CD8-positive, alpha-beta memory T cell (primary cell): ENCODE measurements at places on chromosomes 7 and 10. TPM values are rescaled to one million over a fixed set of nuclear protein-coding genes. Genes with fewer than 3 reads are reported as not detected.

ZNF273 gene
- total RNA-seq, result 6.8 TPM

ZNF25 gene
- 5.9 TPM for total RNA-seq

TBXAS1 gene
- total RNA-seq, result 2.1 TPM

TSPAN12 gene
- not detected for total RNA-seq

PTPRE gene
- total RNA-seq, result 29.5 TPM

GRCh38 chr10:73625004-73625883 is 16.0 kb downstream of the MYOZ1 start:
- no peaks in the 10 kb centered on the region for H3K36me3 ChIP-seq
- H3K27me3 ChIP-seq, result no peaks in the 10 kb centered on the region
- peak overlapping the region; percentile 86 for H3K27ac ChIP-seq
- no peak for DNase-seq

- no peak overlapping the region for H3K27ac ChIP-seq
- no peaks in the 10 kb centered on the region for H3K36me3 ChIP-seq
- DNase-seq, result peak; percentile 53
- no peak overlapping the region for H3K4me3 ChIP-seq
Measured at GRCh38 chr7:8418629-8419245, 14.7 kb upstream of the NXPH1 start.

DNA sequence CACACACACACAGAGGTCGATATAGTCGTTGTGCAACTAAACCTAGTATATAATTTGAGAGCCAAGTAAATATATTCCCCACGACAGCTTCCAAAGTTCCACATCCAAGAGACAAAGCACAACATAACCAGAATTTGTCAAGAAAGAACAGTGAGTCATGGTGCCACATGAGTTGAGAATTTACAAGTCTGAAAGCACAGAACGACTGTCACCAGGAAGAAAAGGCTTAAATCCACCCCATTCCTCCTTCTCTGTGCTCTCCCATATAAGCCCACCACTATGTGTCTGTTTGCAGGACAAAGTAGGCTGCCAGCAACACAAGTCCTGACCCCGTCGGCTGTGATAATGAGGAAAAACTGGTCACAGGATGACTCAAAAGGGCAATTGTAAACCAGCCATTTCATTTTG is 32.8 kb downstream of the GSAP start:
- no peak for DNase-seq
- no peak overlapping the region for H3K4me3 ChIP-seq

- no peaks in the 10 kb centered on the region for H3K27me3 ChIP-seq
- no peaks in the 10 kb centered on the region for H3K4me1 ChIP-seq
- H3K4me3 ChIP-seq, result no peak overlapping the region
- DNase-seq, result no peak
- no peak overlapping the region for H3K27ac ChIP-seq
- H3K36me3 ChIP-seq, result no peaks in the 10 kb centered on the region
Measured at GRCh38 chr10:77574438-77574837, 63.2 kb downstream of the KCNMA1 start.

GRCh38 chr10:5930272-5930671 is 40.2 kb downstream of the FBH1 start:
- H3K4me3 ChIP-seq, result no peak overlapping the region
- no peaks in the 10 kb centered on the region for H3K27me3 ChIP-seq
- peaks cover 27% of the 10 kb centered on the region for H3K36me3 ChIP-seq
- no peak overlapping the region for H3K27ac ChIP-seq

- no peak overlapping the region for H3K27ac ChIP-seq
Measured at GRCh38 chr10:44386546-44387052, 1.7 kb upstream of the CXCL12 start.

GRCh38 chr7:8833355-8833754 is 399.9 kb downstream of the NXPH1 start:
- H3K27ac ChIP-seq, result no peak overlapping the region
- no peaks in the 10 kb centered on the region for H3K36me3 ChIP-seq
- H3K4me1 ChIP-seq, result no peaks in the 10 kb centered on the region
- H3K4me3 ChIP-seq, result no peak overlapping the region

GRCh38 chr7:106069471-106070200 is 42.5 kb downstream of the SYPL1 start:
- H3K27ac ChIP-seq, result no peak overlapping the region
- no peaks in the 10 kb centered on the region for H3K27me3 ChIP-seq
- no peaks in the 10 kb centered on the region for H3K36me3 ChIP-seq
- H3K4me3 ChIP-seq, result no peak overlapping the region

DNA sequence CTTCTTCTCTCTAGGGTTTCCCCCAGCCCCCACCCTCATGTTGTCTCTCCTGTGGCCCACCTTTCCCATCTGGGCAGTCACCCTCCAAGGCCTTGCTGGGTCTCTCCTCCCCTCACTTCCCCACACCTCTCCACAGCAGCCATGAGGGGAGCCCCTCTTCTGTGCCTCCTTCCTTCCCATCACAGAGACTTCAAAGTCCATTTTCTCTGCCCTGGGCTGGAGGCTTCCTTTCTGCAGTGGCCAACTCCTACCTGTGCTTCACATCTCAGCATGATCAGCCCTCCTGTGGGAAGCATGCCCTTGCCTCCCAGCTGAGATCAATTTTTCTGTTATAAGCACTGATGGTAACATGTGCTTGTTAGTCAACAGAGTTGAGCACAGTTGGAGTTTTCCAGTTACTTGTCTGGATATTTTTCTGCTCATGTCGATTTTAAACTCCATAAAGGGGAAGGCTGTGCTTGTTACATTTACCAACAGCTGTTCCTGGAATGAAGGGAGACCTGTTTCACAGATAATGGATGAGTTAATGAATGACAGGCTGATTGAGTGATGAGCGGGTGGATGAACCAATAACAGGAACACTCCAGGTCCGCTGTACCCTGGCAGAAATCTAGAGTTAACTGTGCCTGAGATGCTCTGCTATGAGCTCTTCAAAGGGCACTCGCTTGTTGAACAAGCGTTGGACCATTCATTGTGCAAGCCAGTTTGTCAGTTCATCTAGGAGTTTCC is 71.4 kb upstream of the PRSS58 start:
- H3K4me1 ChIP-seq, result peaks cover under 1% of the 10 kb centered on the region
- no peak overlapping the region for H3K4me3 ChIP-seq
- no peak for DNase-seq
- no peaks in the 10 kb centered on the region for H3K36me3 ChIP-seq

DNA sequence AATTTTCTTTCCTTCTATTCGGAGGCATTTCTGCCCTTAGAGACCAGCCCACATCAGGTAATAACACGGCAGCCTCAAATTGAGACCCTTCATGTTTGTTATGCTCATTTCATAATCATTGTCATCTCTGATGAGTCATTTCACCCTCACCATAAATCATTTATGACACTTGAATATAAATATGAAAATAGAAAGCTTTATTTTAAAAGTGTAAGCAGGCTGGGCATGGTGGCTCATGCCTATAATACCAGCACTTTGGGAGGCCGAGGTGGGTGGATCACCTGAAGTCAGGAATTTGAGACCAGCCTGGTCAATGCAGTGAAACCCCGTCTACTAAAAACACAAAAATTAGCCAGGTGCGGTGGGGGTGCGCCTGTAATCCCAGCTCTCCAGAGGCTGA is 57.4 kb upstream of the EGFR start:
- no peak overlapping the region for H3K27ac ChIP-seq
- no peak for DNase-seq
- no peaks in the 10 kb centered on the region for H3K4me1 ChIP-seq
- no peaks in the 10 kb centered on the region for H3K27me3 ChIP-seq

DNA sequence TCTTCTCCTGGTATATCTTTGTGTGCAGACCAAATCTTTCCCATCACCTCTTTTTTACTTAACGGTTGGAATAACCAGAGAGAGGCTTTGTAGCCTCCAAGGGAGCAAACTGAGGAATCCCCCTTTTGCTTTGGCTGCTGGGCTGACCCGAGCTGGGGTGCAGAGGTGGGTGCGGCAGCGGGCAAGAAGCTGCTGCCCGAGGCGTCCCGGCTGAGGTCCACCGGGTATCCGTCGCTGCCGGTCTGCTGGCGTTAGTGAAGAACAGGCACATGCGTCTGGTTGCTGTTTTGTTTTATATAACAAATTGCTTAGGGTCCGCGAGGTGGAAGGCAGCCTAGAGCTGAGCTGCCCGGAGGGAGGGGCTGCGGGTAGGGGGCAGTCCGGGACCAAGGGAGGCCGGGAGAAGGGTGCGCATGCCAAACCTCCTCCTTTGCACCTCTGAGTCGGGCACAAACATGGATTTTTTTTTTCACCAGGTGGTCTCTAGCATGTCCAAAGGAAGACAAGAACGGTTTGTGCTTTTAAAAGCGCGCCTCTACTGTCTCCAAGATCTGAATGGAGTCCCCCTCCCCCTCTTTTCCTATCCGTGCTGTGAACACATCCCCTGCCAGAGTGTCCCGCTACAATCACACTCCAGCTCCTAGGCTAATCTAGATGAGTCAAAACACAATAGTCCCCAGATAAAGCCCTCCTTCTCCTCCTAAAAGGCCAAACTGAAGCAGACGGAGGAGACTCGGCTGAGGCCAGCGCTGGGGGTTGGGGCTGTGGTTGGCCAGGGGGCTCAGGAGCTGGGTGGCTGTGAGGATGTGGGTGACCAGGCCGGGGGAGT is 6.8 kb upstream of the GATA3 start:
- H3K36me3 ChIP-seq, result no peaks in the 10 kb centered on the region
- H3K4me3 ChIP-seq, result no peak overlapping the region
- DNase-seq, result no peak

DNA sequence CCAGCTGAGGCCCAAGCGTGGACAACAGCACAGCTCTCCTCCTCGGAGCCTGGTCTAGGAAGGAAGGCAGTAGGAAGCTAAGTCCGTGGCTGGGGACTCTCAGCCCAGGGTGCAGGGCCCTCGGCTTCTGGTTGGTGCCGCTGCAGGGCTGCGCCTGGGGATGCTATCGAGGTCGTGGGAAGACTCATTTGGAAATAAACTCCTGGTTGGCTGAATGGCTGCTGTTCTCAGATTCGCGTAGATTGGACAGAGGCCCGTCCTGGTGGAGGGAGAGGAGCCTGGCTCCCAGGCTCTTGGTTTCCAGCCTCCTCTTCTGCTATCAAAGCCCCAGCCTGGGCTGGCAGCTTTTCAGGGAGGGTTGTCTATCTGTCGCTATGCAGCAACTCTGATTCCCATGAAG is 152.6 kb upstream of the FZD8 start:
- H3K27me3 ChIP-seq, result no peaks in the 10 kb centered on the region
- DNase-seq, result no peak
- no peak overlapping the region for H3K27ac ChIP-seq
- no peaks in the 10 kb centered on the region for H3K4me1 ChIP-seq
- H3K36me3 ChIP-seq, result no peaks in the 10 kb centered on the region

GRCh38 chr7:130970196-130970595 is 236.2 kb upstream of the KLF14 start:
- H3K36me3 ChIP-seq, result peaks cover 3% of the 10 kb centered on the region
- H3K27me3 ChIP-seq, result no peaks in the 10 kb centered on the region
- no peak overlapping the region for H3K27ac ChIP-seq
- DNase-seq, result no peak
- H3K4me3 ChIP-seq, result no peak overlapping the region
- peaks cover 46% of the 10 kb centered on the region for H3K4me1 ChIP-seq

- H3K27me3 ChIP-seq, result no peaks in the 10 kb centered on the region
- no peak for DNase-seq
- H3K4me1 ChIP-seq, result no peaks in the 10 kb centered on the region
- no peak overlapping the region for H3K4me3 ChIP-seq
- no peaks in the 10 kb centered on the region for H3K36me3 ChIP-seq
Measured at GRCh38 chr10:74730246-74730645, 96.2 kb upstream of the KAT6B start.

GRCh38 chr10:21888959-21889358 is 114.6 kb downstream of the DNAJC1 start:
- H3K4me3 ChIP-seq, result no peak overlapping the region
- H3K36me3 ChIP-seq, result no peaks in the 10 kb centered on the region
- no peak for DNase-seq
- no peaks in the 10 kb centered on the region for H3K27me3 ChIP-seq

DNA sequence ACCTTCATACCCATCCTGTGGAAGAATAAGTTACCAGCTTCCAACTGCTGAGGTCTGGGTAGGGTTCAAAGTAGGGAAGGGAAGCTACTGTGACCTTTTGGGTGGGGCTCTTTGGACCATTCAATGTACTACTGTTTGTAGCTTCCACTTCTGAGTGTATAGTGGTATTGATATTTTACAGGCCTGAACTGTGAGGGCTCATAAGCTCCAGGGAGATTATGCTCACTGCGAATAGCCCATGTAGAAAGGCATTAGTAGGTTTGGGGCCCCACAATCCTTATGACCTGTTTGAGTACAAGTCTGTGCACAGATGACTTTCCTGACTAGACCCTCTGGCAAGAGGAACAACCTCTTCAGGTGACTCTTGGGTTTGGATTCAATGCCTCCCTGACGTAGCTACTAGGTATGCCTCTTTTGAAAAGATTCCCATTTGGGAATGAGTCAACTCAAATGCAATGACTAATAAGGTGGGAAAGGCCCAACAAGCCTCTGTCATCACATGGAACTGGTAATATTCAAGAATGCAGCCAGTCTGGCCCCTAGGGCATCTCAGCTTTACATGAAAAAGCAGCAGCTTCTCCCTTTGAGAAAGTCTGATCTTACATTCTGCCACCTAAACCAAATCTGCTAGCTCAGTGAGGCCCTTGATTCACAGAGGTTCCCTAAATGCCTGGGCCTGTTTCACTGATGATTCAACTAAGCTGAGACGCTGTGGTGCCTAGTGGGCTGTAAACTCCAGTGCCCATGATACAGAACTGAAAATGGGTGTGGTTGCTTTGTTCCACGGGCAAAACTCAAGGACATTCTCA is 79.8 kb downstream of the ABI1 start:
- no peaks in the 10 kb centered on the region for H3K27me3 ChIP-seq
- H3K27ac ChIP-seq, result no peak overlapping the region
- no peak overlapping the region for H3K4me3 ChIP-seq
- peaks cover 40% of the 10 kb centered on the region for H3K4me1 ChIP-seq
- no peaks in the 10 kb centered on the region for H3K36me3 ChIP-seq

DNA sequence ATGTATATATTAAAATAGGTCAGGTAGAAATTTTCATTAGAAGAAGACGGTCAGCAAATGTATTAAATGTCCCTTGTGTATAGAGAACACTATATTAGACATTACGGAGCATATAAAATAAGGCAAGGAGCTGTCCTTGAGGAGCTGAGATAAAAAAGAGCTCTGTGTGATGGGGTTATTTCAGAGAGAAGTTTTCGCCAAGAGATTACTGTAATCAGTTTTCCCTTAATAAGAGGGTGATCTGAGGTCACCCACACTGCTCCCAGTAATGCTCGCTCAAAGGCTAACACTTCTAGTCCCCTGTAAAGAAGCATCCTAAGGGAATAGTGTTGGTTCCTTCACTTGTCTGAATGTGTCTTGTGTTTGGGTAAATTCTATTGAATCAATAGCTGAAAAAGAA is 86.7 kb upstream of the PRR15 start:
- H3K4me3 ChIP-seq, result no peak overlapping the region
- no peaks in the 10 kb centered on the region for H3K27me3 ChIP-seq
- no peak overlapping the region for H3K27ac ChIP-seq
- no peak for DNase-seq
- H3K4me1 ChIP-seq, result no peaks in the 10 kb centered on the region

DNA sequence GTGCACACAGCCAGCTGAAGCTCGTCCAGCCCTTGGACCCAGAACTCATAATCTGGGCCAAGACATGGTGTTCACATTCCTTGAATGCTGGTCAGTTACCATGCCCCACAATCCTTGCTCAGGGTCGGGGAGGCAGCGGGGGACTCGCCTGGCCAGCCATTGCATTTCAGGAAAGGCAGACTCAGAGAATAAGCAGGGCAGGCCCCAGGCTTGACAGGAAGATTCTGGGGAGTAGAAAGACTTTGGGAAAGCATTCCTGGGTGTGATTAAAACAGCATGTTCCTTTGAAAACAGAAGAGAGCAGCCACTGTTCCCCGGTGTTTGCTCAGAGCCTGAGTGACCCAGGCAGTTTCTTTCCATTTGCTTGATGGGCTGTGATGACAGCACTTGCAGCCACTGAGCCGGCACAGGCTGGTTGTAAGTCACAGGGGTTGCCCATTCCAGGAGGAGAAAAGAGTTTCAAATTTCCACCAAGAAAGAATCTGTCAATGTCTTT is 473.7 kb downstream of the TYW1 start:
- no peaks in the 10 kb centered on the region for H3K27me3 ChIP-seq
- no peak overlapping the region for H3K4me3 ChIP-seq
- no peak overlapping the region for H3K27ac ChIP-seq
- no peaks in the 10 kb centered on the region for H3K36me3 ChIP-seq
